ENCODE measurements at places on chromosomes 4 and X. TPM values are rescaled to one million over a fixed set of nuclear protein-coding genes. Genes with fewer than 3 reads are reported as not detected.

Gene NOX1
- not detected for total RNA-seq

Gene SPP1
- 0.18 TPM for total RNA-seq

Gene FAT1
- 519 TPM for total RNA-seq

Gene POU3F4
- not detected for total RNA-seq

GRCh38 chr4:159171287-159171686 lies 68.4 kb downstream of the RAPGEF2 start:
- H3K36me3 ChIP-seq = no peaks in the 10 kb centered on the region
- no peak overlapping the region for H3K4me3 ChIP-seq
- peaks cover 8% of the 10 kb centered on the region for H3K4me1 ChIP-seq
- H3K27ac ChIP-seq = no peak overlapping the region
- DNase-seq = no peak
- no peaks in the 10 kb centered on the region for H3K27me3 ChIP-seq

DNA sequence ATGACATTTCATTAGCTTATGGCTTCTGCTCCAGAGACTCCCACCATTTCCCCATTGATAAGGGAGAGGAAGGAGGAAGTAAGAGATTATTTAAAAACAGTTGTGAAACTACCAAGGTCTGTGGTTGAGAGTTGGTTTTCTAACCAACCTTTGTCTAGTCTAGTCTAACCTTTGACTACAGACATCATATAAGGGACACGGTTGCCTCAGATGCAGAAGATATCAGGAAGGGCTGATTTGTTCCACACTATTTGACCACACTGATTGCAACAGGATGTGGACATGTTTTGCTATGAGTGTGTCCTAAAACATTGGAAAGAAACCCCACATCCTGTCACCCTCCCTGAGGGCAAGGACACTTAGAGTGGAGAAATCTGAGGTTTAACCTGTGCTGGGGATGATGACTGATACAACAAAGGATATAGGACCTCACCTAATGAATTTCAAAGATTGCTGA lies 53.0 kb downstream of the COQ2 start:
- no peaks in the 10 kb centered on the region for H3K27me3 ChIP-seq
- DNase-seq = no peak
- no peaks in the 10 kb centered on the region for H3K36me3 ChIP-seq
- H3K4me3 ChIP-seq = no peak overlapping the region

- no peaks in the 10 kb centered on the region for H3K4me1 ChIP-seq
- H3K36me3 ChIP-seq = no peaks in the 10 kb centered on the region
- peak; percentile 83 for DNase-seq
- H3K27me3 ChIP-seq = no peaks in the 10 kb centered on the region
- no peak overlapping the region for H3K27ac ChIP-seq
- H3K4me3 ChIP-seq = no peak overlapping the region
These were observed 233.9 kb upstream of the CXXC4 start for GRCh38 chr4:104728380-104729122.

DNA sequence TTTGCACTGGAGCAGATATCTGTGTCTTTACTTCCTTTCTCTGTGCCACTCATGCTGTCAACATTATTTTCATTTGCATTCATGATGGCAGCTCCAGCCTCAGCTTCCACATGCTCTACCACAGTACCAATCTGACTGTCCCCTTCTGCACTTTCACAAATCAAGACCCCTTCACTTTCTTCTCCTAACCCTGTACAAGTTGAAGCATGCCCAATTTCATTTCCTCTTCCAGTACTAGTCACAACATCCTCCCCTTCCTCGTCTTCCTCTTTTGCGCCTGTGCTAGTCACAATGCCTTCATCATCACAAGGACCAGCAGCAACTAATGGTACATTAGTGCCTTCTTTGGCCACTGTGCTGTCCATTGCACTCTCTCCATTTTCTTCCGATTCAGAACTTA lies 26.5 kb downstream of the BOD1L1 start:
- H3K36me3 ChIP-seq = peaks cover 40% of the 10 kb centered on the region
- H3K27ac ChIP-seq = no peak overlapping the region
- no peak overlapping the region for H3K4me3 ChIP-seq
- H3K27me3 ChIP-seq = no peaks in the 10 kb centered on the region
- DNase-seq = no peak

DNA sequence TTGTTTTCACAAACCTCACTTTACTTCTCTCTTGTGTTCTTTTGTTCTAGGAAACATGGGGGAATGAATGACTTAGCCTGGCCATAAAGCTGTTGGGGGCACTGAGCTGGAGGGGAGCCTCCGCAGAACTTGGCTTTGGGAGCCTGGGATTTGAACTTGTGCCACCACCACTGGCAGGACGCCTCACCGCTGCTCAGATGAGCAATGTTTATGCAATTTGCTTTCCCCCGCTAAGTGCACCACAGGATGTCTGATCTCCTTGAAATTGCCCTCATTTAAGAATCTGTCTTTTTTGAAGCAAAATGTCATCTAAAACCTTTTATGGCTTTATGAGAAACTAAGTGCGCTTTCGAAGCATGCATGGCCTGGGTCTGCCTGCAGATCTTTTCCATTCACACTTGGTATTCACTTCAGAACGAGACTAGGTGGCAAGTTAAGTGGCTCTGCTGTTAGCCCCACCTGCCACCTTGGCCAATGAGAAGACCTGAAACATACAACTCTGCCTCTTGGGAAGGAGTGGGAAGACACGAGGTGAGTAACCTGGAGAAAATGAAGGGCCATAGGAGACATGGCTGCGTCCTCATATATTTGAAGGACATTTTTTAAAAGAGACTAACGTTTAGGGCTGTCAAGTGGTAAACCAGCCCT lies 119.3 kb downstream of the LDB2 start:
- peak; percentile 55 for DNase-seq
- no peak overlapping the region for H3K4me3 ChIP-seq
- no peak overlapping the region for H3K27ac ChIP-seq
- peaks cover 3% of the 10 kb centered on the region for H3K36me3 ChIP-seq

DNA sequence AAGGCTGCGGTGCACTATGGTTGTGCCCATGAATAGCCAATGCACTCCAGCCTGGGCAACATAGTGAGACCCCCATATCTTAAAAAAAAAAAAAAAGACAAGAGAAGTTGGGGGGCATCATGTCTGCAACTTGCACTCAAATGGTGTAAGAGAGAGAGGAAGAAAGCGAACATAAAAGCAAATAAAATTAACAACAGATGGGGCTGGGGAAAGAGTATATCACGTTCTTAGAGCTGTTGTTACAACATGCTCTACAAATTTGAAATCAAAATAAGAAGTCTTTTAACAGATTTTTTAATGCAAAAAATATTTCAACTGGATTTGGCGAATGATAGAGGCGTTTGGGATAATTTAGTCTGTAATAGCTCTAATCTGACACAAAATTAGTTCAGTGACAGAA lies 144.9 kb downstream of the FNIP2 start:
- H3K4me1 ChIP-seq = peaks cover 5% of the 10 kb centered on the region
- no peaks in the 10 kb centered on the region for H3K27me3 ChIP-seq
- H3K27ac ChIP-seq = no peak overlapping the region
- no peak for DNase-seq

- H3K27ac ChIP-seq = no peak overlapping the region
- H3K4me1 ChIP-seq = no peaks in the 10 kb centered on the region
- H3K27me3 ChIP-seq = no peaks in the 10 kb centered on the region
- no peak for DNase-seq
- no peaks in the 10 kb centered on the region for H3K36me3 ChIP-seq
- H3K4me3 ChIP-seq = no peak overlapping the region
These were observed 78.5 kb upstream of the DDIT4L start for GRCh38 chr4:100268789-100269188.

- H3K4me1 ChIP-seq = no peaks in the 10 kb centered on the region
- H3K27ac ChIP-seq = peak overlapping the region; percentile 34
- no peaks in the 10 kb centered on the region for H3K27me3 ChIP-seq
- H3K36me3 ChIP-seq = no peaks in the 10 kb centered on the region
These were observed 840 bp downstream of the ZNF711 start for GRCh38 chrX:85244450-85245211.

GRCh38 chr4:183348136-183348535 lies 25.9 kb upstream of the CLDN24 start:
- H3K27me3 ChIP-seq = no peaks in the 10 kb centered on the region
- no peak for DNase-seq
- peaks cover 10% of the 10 kb centered on the region for H3K4me1 ChIP-seq
- H3K4me3 ChIP-seq = no peak overlapping the region

GRCh38 chr4:138452826-138453225 lies 210.7 kb upstream of the SLC7A11 start:
- no peak overlapping the region for H3K27ac ChIP-seq
- H3K4me3 ChIP-seq = no peak overlapping the region
- DNase-seq = no peak
- no peaks in the 10 kb centered on the region for H3K27me3 ChIP-seq
- no peaks in the 10 kb centered on the region for H3K4me1 ChIP-seq

GRCh38 chr4:114599903-114600552 lies 1.4 kb downstream of the UGT8 start:
- H3K36me3 ChIP-seq = no peaks in the 10 kb centered on the region
- H3K4me1 ChIP-seq = peaks cover 1% of the 10 kb centered on the region
- H3K27ac ChIP-seq = no peak overlapping the region
- H3K4me3 ChIP-seq = no peak overlapping the region
- no peak for DNase-seq

DNA sequence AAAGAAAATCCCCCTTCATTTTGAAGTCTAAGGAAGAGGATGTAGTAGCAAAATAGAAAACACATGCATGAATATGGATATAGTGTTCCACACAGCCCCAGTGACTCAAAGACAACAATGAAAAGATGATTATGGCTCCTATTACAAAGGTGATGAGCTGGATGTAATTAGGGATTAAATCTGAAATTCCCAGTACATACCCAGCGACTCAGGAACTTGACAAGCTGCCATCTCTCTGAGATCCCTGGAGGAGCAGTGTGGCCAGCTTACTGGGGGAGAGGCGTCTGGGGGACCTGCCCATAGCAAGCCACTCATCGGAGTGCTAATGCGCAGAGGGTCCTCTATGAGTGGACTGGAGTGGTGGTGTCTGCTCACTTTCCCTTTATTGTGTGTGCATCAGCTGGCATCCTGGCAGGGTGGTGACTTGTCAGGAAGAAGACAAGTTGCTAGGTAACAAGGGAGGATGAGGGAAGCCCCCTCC lies 42.7 kb upstream of the MGST2 start:
- H3K36me3 ChIP-seq = no peaks in the 10 kb centered on the region
- no peak overlapping the region for H3K4me3 ChIP-seq
- H3K27ac ChIP-seq = no peak overlapping the region
- no peak for DNase-seq
- H3K4me1 ChIP-seq = no peaks in the 10 kb centered on the region
